NCI-H1417 treated with DMSO at 0.1 percent for 48 hours (cell line): ENCODE measurements at places on chromosomes 5 and 9.

DNA sequence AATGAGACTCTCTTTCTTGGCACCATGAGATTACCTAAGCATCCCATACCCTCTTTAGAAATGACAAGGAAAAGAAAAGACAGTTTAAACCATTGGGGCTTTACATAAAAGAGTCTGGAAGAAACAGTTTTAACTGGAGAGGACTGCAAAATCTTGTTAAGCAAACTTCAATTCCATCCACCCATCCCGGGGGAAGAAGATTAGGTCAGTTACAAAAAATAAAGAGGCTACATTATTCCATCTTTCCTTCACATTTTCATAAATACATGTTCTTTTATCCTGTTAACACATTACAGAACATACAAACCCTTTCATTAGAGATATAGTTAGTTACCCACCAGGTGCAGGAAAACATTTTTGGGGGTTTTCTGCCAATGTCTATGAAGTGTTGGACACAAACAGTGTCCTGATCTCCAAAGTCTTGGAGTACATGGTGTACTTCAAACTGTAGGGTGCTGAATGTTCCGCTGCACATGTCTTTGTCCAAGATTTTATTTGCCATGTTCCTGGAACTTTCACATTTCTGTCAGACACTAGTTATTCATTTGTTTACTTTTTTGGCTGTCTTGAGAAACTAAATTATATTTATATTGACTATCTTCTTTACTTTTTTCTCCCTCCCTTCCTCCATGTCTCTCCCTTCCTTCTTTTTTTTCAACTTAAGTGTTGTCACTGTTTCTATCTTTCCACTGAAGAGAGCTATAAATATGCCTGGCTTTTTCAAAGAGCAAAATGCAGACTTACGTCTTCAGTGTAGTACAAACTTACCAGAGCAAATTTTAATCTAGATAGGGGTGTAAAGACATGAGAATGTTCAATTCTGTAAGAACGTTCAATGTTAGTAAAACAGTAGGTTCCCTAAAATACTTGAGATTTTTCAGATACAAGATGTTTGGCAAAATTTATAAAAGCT, 410.9 kb upstream of the PRR16 start:
- DNase-seq: no peak

- no peak for DNase-seq
Observed at GRCh38 chr9:37974506-37975173, 70.7 kb upstream of the SLC25A51 start.

DNA sequence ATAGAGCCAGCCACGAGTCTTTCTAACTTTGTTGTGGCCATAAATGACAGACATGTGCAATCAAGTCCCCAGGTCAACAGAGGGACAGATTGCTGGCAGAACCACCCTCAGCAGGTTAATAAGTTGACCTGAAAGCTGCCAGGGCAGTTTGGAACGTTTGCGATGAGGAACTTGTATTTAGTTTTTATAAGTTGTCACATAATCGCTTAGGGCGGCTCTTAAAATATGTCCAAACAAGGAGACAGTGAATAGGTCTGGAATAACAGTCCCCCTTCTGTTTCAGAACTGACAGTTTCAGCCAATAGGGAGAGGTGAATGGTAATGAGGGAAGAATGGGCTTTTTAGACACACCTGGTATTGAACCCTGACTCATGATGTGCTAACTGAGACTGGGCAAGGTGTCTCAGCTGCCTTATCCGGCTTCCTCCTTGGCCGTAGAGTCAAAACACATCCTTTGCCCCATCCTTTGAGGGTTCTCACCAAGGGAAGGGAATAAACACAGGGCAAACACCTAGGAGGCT, 33.6 kb upstream of the GABRP start:
- no peak for DNase-seq

GRCh38 chr5:138179277-138179857, 455 bp downstream of the KIF20A start:
- DNase-seq: no peak
